ENCODE measurements at places on chromosomes 2 and 18.

- no peak for DNase-seq
Measured at GRCh38 chr2:11876436-11876835, 130.0 kb downstream of the LPIN1 start.

DNA sequence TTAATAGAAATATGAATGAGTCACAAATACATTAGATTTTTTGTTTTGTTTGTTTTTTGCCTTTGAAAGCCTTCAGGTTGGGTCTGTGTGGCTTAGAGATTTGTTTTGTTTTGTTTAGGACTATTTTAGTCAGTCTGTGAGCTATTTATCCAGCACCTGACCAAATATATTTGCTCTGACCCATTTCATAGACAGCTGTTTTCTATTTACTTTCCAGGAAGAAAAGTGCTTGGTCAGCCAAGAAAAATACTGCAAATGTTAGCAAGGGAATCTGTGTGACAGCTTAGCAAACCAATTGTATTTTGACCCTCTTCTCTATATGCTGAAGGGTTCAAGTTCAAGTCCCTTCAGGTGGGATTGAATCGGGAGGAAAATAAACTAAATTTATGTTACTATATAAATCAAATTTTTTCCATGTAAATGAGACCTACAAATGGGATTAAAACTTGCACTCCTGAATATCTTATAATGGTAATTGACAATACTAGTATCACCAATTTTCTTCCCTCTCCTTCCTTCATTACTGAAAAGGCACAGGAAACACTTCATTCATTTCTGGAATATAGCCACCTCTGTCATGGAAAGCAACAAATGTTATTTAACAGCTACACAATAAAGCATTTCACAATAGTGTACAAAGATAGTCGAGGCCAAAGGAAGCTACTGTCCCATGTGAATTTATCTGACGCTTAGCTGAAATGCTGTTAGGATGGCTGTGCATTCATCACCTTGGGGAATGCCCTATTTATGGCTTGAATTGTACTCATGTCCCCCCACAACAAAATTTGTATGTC lies 23.1 kb upstream of the KLF7 start:
- no peak for DNase-seq

GRCh38 chr2:163774862-163775261 lies 39.1 kb upstream of the FIGN start:
- DNase-seq = no peak

DNA sequence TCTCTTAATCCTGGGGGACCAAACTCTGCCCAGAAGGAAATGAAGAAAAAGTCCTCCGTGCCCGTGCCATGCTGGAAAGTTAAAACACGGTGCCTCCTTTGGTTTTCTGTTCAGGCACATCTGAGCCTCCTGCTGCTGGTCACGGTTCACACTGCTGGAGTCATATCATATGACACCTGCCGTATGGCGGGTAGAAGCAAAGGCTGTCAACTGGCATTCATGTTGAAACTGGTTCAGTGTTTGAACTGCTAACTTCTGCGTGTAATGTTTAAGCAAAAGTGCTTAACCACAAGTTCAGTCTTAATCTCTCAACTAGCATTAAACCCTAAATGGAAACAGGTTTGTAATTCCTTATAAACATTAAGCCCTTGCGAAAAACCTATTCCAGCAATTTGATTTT lies 3.1 kb downstream of the STK39 start:
- peak; percentile 39 for DNase-seq

- no peak for DNase-seq
Measured at GRCh38 chr2:27829791-27830190, 58.3 kb downstream of the MRPL33 start.

- DNase-seq = no peak
Measured at GRCh38 chr2:164694275-164694695, 73.0 kb upstream of the GRB14 start.

GRCh38 chr2:35343135-35343534 lies 1012.4 kb upstream of the CRIM1 start:
- DNase-seq = no peak
